Lower lobe of right lung (tissue), 2 donors: ENCODE measurements at places on chromosomes 11 and 22.

- H3K36me3 ChIP-seq: no peaks in the 10 kb centered on the region
- H3K4me1 ChIP-seq: peaks cover 21% of the 10 kb centered on the region
- H3K27me3 ChIP-seq: no peaks in the 10 kb centered on the region
- H3K4me3 ChIP-seq: no peak overlapping the region
- H3K27ac ChIP-seq: peak overlapping the region; percentile 65
Measured at GRCh38 chr11:14578541-14578956, 58.4 kb upstream of the PSMA1 start.

- H3K4me3 ChIP-seq: no peak overlapping the region
- H3K4me1 ChIP-seq: no peaks in the 10 kb centered on the region
- DNase-seq: no peak
- H3K36me3 ChIP-seq: no peaks in the 10 kb centered on the region
Measured at GRCh38 chr11:82546661-82547557, 186.8 kb downstream of the FAM181B start.

- no peak overlapping the region for H3K4me3 ChIP-seq
- H3K36me3 ChIP-seq: no peaks in the 10 kb centered on the region
- no peaks in the 10 kb centered on the region for H3K27me3 ChIP-seq
- DNase-seq: no peak
- no peaks in the 10 kb centered on the region for H3K4me1 ChIP-seq
- no peak overlapping the region for H3K27ac ChIP-seq
Measured at GRCh38 chr11:131823772-131824171, 453.4 kb downstream of the NTM start.

DNA sequence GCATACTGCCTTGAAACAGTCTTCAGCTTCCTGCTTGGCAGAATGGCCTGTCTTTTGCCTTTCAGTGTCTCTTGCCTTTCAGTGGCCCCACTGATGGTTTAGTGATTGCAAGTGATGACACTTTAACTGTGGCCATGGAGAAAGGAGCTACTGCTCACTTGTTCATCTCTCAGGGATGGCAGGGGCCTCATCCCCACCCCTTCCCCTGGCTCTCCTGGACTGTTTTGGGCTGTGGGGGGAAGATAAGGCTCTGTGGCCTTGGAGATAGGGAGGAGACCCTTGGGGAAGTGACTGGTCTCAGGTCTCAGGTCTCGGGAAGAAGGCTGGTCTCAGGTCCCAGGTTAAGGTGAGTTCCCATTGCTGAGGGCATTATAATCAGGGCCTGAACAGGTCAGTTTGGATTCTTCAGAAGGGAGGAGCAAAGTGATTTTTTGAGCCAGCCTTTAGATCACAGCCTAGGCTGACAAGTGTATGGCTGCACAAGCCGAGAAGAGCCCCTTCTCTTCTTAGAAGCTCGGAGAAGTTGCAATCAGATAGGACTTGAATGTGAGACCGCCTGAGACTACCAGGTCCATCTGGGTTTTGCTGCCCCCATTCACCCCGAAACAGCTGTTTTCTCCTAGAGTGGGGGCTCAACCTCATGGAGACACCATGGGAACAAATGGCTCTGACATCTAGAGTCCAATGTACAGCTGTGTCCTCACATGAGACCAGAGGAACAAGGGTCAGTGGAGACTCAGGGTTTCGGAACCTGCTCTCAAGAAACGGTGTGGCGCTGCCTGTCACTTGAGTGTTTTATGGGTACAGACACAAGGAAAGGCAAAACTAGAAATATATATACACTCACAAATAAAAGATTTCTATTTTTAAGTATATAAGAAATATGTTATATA, 15.9 kb upstream of the P2RY2 start:
- no peak for DNase-seq
- H3K27ac ChIP-seq: peak overlapping the region; percentile 69
- H3K36me3 ChIP-seq: no peaks in the 10 kb centered on the region
- no peak overlapping the region for H3K4me3 ChIP-seq
- H3K27me3 ChIP-seq: no peaks in the 10 kb centered on the region

- no peaks in the 10 kb centered on the region for H3K36me3 ChIP-seq
- no peak overlapping the region for H3K27ac ChIP-seq
- no peaks in the 10 kb centered on the region for H3K27me3 ChIP-seq
- no peak for DNase-seq
- H3K4me3 ChIP-seq: no peak overlapping the region
- no peaks in the 10 kb centered on the region for H3K4me1 ChIP-seq
Measured at GRCh38 chr11:106309070-106309684, 231.7 kb downstream of the AASDHPPT start.

- H3K4me3 ChIP-seq: no peak overlapping the region
- peaks cover under 1% of the 10 kb centered on the region for H3K4me1 ChIP-seq
- H3K27ac ChIP-seq: no peak overlapping the region
- no peaks in the 10 kb centered on the region for H3K36me3 ChIP-seq
Measured at GRCh38 chr22:23781065-23781464, 5.7 kb upstream of the SMARCB1 start.

DNA sequence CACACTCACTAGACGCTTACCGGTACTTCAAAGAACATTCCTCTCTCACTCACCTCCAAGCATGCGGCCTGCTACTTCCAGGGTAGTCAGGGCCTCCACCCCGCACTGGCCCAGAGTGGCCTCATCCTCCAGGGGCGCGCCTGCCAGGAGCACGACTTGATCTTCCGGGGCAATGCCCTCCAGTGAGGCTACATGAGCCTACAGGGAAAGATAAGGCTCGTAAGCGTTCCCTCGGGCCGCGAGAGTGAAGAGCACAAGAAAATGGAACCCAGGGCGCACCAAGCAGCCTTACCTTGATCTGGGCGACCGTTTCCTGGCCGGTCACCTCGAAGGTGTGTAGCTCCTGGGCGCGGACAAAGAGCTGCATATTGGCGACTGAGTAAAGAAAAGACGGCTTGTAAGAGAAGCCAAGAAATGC, 478 bp downstream of the FAU start:
- H3K4me3 ChIP-seq: peak overlapping the region; percentile 84
- H3K4me1 ChIP-seq: peaks cover 37% of the 10 kb centered on the region
- no peaks in the 10 kb centered on the region for H3K27me3 ChIP-seq
- peaks cover 60% of the 10 kb centered on the region for H3K36me3 ChIP-seq
- no peak for DNase-seq

DNA sequence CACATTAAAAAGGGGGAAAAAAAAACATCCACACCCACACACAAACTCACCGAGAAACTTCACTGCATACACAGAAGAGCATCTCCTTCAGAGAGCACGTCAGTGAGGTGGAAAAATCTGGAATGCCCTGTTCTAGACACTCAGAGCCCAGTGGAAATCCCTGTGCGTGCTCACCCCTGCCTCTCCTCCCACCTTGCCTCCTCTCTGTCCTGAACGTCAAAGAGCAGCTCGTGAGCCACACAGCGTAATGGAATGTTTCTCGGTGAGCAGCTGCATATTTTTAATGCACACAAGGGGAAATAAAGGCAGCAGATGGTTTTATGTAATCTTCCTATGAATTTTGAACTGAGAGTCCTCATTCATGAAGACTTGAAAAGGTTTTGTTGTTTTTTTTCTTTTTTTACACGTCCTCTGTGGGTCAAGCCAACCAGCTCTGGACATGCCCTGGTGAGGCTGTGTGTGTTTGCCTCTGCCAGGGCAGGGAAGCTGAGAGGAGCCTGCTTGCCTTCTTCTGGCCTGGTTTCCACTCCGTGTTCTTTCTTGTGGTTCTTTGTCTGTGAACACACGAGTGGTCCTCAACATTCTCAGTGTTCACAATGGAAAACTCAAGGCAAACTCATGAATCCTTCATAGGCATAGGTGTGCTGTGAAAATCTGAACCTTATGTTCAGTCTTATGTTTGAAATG, 219.2 kb downstream of the TENM4 start:
- no peaks in the 10 kb centered on the region for H3K27me3 ChIP-seq
- H3K27ac ChIP-seq: no peak overlapping the region
- H3K4me1 ChIP-seq: no peaks in the 10 kb centered on the region
- no peak overlapping the region for H3K4me3 ChIP-seq
- no peak for DNase-seq

- peak overlapping the region; percentile 24 for H3K4me3 ChIP-seq
- no peaks in the 10 kb centered on the region for H3K27me3 ChIP-seq
- no peak for DNase-seq
Measured at GRCh38 chr11:32792948-32793475, 1.4 kb downstream of the CCDC73 start.

- H3K27me3 ChIP-seq: no peaks in the 10 kb centered on the region
- no peak overlapping the region for H3K4me3 ChIP-seq
- H3K27ac ChIP-seq: no peak overlapping the region
- H3K4me1 ChIP-seq: peaks cover 5% of the 10 kb centered on the region
- H3K36me3 ChIP-seq: no peaks in the 10 kb centered on the region
Measured at GRCh38 chr11:7488681-7489080, 3.4 kb downstream of the OLFML1 start.

GRCh38 chr11:82807646-82808045, 74.0 kb upstream of the FAM181B start:
- no peak for DNase-seq
- H3K36me3 ChIP-seq: no peaks in the 10 kb centered on the region

GRCh38 chr11:9738116-9738515, 74.2 kb downstream of the SWAP70 start:
- DNase-seq: no peak
- no peak overlapping the region for H3K27ac ChIP-seq
- H3K4me1 ChIP-seq: peaks cover 21% of the 10 kb centered on the region
- no peak overlapping the region for H3K4me3 ChIP-seq
- H3K27me3 ChIP-seq: no peaks in the 10 kb centered on the region
- peaks cover 75% of the 10 kb centered on the region for H3K36me3 ChIP-seq

- no peak for DNase-seq
- no peak overlapping the region for H3K27ac ChIP-seq
- H3K27me3 ChIP-seq: no peaks in the 10 kb centered on the region
- no peaks in the 10 kb centered on the region for H3K36me3 ChIP-seq
Measured at GRCh38 chr11:129289350-129290040, 86.2 kb upstream of the BARX2 start.

DNA sequence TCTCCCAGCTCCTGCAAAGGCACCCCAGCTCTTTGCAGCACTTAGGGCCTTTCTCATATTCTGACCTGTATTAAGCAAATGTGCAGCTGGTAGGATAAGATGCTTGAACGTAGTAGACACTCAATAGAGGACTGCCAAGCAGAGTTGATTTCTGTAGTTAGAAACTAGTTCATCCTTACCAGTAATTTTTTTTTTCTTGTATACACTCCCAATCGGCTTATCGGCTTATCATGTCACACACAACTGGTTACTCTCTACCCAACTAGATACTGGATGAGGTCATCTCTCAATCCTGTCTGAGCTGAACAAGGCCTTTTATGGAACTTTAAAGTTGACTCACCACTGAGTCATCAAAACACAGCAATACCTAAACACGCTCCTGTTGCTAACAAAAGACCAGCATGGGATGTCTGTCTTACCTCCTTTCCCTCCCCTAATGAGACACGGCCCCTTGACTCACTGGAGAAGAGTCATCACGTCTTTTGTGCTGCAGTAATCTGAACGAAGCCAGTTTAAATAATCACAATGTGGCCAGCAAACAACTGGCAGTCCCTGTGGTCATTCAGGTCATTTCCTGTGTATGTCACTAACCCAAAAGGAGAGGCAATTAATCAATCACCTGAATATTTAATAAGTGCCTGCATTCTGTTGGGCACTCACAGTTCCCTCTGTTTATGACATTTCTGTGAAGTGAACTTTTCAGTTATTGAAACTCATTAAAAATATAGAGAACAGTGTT, 7.5 kb upstream of the WEE1 start:
- H3K4me3 ChIP-seq: no peak overlapping the region
- H3K4me1 ChIP-seq: peaks cover 35% of the 10 kb centered on the region
- H3K27me3 ChIP-seq: no peaks in the 10 kb centered on the region
- peak overlapping the region; percentile 94 for H3K27ac ChIP-seq
- H3K36me3 ChIP-seq: no peaks in the 10 kb centered on the region

- H3K27me3 ChIP-seq: no peaks in the 10 kb centered on the region
- no peak for DNase-seq
- H3K4me1 ChIP-seq: peaks cover 19% of the 10 kb centered on the region
- H3K27ac ChIP-seq: no peak overlapping the region
Measured at GRCh38 chr11:9905501-9905951, 241.6 kb downstream of the SWAP70 start.

DNA sequence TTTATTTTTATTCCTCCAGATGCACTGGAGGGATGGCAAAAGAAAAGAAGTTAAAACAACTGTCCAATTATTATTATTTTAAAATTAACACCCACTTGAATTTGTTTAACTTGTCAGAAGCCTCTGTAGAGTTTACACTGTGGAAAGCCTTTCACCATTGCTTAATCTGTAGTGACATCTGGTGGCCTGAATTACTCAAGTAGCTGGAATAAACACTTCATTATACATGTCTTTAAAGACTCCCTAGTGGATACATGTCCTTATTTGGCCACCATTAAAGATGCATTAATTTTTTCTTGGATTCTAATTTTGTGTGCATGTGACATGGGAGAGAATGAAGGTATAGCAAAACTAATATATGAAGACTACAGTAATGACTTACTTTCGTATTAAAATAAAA, 1496.5 kb downstream of the FAM181B start:
- H3K4me3 ChIP-seq: no peak overlapping the region
- no peaks in the 10 kb centered on the region for H3K36me3 ChIP-seq
- H3K4me1 ChIP-seq: no peaks in the 10 kb centered on the region
- no peaks in the 10 kb centered on the region for H3K27me3 ChIP-seq
